Stimulated activated CD8-positive, alpha-beta memory T cell treated with anti-CD3 and anti-CD28 coated beads, Interleukin-2, amount 100 ng/mL, for 1 hour (primary cell): ENCODE measurements at places on chromosomes 7 and 10.
A peak's percentile ranks its signal among the peaks of the same experiment; 100 is the strongest.

GRCh38 chr10:1308173-1308961 lies 252.2 kb downstream of the WDR37 start:
- DNase-seq, result no peak

- DNase-seq, result no peak
These were observed 100.1 kb upstream of the FGFR2 start for GRCh38 chr10:121698336-121698735.

GRCh38 chr10:66819691-66820090 lies 106.1 kb upstream of the LRRTM3 start:
- DNase-seq, result no peak

GRCh38 chr10:26857991-26858706 lies 2.6 kb downstream of the ABI1 start:
- no peak for DNase-seq

DNA sequence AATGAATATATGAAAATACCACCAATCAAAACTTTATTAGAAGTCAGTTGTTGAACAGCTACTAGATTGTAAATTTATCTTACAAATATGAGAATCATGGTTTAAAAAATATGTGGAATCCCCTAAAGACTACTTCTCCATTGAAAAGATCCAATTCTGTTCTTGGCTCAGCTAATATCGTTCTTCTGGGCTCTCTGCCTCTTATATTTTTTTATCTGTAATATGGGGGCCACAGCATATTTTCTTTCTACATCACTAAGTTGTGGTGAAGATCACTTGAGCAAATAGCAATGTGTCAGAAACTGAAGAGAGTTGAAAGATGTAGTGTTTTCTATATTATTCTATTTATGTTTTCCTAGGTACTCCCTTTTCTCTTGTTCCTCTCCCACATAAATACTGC lies 198.1 kb downstream of the FZD1 start:
- no peak for DNase-seq

- no peak for DNase-seq
These were observed 11.4 kb downstream of the ZSWIM8 start for GRCh38 chr10:73796766-73797165.

GRCh38 chr7:28408105-28408959 lies 4.0 kb upstream of the CREB5 start:
- DNase-seq, result no peak

GRCh38 chr7:45196374-45196773 lies 38.8 kb downstream of the RAMP3 start:
- DNase-seq, result no peak

- DNase-seq, result no peak
These were observed 49.0 kb downstream of the SKAP2 start for GRCh38 chr7:26815426-26815825.

DNA sequence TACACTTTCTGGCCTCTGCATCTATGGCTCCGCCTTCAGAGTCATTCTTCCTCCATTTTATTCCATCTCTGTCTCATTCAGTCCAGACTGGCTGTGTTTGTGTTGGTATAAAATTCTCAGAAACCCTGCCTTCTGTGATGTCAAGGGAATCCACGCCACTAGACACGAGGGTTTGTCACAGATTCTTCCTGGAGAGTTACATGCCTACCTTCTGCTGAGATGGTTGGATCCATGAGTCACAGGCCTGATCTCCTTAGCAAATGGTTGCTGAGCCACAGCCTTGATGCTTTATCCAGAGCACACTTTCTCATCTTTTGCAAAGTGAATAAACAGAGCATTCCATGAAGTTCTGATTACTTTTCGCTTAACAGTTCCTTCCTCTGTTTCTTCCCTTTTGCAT lies 35.9 kb upstream of the TSPAN33 start:
- DNase-seq, result no peak

DNA sequence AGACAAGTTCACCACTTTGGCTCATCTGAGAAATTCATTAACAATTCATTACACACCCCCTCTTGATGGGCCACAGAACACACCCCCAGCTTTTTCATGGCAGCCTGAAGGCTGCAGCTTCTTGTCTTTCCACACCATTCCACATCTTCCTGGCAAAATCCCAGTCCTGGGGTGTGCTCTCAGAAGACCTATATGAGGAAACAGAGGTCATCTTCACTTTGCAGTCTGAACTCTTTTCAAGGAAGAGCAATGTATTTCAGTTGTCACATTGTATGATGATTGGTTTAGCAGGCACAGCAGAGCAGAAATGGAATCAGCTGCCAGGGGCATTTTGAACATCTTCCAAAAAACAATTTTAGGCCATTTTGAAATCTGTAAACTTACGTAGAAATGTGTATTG lies 7.8 kb upstream of the LRRC27 start:
- no peak for DNase-seq

GRCh38 chr10:87850742-87851205 lies 12.6 kb downstream of the KLLN start:
- no peak for DNase-seq

GRCh38 chr7:135994466-135995205 lies 17.5 kb upstream of the MTPN start:
- no peak for DNase-seq

DNA sequence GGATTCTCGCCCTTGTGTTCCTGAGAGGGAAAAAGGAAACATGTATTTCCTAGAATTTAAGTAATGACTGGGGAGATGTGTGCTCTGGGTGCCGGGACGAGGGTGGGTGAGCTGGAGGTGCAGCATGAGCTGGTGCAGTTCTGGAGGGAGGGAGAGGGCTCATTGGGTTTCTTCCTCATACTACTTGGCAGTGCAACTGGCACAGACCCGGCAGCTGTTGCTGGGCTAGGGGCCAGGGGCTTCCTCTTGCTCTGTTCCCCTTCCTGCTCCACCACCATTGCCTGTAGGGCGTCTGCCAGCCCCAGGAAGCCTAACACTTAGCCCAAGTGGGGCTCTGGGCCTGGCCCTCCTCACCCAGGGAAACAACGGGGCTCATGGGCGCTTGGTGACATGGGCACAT lies 5.9 kb downstream of the RET start:
- no peak for DNase-seq

GRCh38 chr7:29285444-29285793 lies 90.8 kb downstream of the CHN2 start:
- peak; percentile 17 for DNase-seq

DNA sequence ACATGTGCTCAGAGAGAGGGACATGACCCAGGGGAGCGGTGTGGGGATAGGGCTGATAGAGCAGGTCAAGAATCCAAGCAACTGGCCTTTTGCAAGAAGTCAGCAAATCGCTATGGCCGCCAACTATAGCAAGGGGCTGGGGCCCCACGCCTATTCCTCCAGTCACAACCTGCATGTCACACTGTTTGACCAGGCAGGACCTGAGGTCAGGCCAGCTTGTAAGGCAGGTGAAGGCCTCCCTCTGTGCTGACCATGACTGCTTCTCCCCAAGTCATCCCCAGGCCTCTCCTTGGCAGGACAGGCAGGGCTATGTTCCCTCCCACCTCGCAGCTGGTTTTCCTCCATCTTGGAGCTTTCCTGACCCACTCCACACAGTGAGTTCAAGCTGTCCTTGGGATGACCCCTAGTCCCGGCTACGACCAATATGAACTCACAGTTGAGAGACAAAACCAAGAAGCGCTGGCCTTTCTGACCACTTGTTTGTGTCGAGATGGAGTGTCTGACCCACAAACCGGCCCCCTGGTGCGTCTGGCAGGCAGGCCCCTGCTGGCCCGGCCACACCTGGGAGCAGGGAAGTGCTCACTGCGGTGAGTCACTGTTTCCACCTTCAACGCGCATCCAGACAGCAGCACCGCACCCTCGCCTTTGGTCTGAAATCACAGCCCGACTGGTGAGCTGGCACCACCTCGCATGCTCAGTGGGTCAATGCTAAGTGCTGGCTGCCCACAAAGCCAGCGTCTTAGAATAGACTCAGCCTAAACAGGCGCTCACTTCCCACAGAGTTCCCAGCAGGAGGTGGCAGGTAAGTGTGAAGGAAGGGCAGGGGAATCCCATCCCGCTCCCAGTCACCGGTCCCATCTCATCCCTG lies 81.4 kb downstream of the VWA2 start:
- DNase-seq, result no peak

GRCh38 chr7:50214126-50214670 lies 90.3 kb upstream of the IKZF1 start:
- DNase-seq, result no peak

GRCh38 chr10:14736600-14737081 lies 38.1 kb downstream of the FAM107B start:
- DNase-seq, result no peak

DNA sequence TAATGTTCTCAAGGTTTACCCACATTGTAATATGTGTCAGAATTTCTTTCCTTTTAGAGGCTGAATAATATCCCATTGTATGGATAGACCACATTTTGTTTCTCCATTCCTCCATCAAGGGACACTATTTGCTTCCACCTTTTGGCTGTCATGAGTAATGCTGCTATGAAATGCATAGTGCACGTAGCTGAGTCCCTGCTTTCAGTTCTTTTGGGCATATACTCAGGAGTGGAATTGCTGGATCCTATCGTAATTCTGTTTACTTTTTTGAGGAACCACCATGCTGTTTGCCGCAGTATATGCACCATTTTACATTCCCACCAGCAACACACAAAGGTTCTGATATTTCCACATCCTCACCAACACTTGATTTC lies 60.0 kb downstream of the PRF1 start:
- no peak for DNase-seq

DNA sequence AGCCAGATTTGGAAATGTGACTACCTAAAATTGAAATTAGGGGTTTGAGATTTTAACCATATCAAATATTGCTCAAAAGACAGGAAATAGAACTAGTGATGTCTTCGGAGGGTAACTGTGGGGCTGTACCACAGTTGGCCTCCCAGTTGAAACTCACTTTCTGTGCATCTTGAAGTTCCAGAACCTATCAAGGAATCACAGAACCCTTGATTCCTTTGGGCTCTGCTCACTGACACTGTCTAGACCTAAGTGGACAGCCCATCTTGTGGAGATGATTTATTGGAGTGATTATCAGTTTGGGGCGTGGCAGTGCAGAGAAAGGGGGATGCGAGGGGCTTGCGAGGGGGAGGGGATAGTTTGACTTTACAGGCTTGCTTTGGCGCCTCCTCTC lies 134.2 kb upstream of the GJD4 start:
- no peak for DNase-seq

- DNase-seq, result no peak
These were observed 15.1 kb downstream of the TTYH3 start for GRCh38 chr7:2646680-2647571.

DNA sequence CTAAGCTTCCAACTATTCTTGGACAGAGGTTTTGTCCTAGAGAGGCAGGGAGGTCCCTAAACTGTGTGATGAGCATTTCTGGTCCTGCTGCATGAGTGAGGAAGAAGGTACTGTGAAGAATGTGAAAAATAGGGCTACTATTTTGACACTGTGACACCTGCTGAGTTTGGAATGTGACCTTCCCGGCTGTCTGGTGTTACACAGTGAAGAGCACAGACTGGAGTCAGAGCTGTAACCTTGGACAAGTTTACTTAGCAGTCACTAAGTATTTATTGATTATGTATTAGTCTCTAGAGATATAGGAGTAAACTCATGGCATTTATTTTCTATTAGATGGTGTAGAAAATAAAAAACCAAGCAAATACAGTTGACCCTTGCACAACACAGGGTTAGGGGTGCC lies 12.3 kb downstream of the GOLGA7B start:
- DNase-seq, result no peak

DNA sequence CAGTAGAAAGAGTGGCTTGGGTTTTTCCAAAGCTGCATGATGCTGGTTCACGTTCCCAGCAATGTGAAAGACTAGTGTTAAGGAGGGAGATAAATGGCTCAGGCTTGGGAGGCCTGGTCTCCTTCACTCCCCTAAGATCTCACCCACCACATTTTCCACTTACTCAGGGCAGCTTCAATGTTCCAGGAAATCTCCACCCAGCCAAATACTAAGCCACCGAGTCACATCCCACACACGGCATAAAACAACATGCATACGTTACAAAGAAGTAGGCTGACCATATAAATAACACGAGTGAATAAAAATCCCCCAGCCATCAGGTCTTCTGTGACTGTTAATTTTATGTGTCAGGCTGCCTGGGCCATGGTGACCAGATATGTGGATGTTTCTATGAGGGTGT lies 303.5 kb downstream of the SFMBT2 start:
- no peak for DNase-seq

- DNase-seq, result peak; percentile 0
These were observed 482 bp upstream of the ERCC6 start for GRCh38 chr10:49539320-49539885.

DNA sequence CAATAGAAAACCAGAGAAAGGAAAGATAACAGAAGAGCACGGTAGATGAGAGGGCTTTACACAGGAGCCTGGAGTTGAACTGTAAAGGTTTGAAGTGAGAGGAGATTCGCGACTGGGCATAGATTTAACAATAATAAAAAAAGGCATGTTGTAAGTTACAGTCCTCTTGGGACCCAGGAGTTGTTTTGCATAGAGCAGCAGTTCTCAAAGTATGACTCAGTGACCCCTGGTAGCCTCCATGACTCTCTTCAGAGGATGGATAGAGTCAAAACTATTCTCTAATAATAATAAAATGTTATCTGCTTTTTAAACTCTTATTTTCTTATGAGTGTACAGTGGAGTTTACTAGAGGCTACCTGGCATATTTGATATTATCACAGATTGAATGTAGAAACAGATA lies 262.3 kb downstream of the SORCS3 start:
- DNase-seq, result no peak

DNA sequence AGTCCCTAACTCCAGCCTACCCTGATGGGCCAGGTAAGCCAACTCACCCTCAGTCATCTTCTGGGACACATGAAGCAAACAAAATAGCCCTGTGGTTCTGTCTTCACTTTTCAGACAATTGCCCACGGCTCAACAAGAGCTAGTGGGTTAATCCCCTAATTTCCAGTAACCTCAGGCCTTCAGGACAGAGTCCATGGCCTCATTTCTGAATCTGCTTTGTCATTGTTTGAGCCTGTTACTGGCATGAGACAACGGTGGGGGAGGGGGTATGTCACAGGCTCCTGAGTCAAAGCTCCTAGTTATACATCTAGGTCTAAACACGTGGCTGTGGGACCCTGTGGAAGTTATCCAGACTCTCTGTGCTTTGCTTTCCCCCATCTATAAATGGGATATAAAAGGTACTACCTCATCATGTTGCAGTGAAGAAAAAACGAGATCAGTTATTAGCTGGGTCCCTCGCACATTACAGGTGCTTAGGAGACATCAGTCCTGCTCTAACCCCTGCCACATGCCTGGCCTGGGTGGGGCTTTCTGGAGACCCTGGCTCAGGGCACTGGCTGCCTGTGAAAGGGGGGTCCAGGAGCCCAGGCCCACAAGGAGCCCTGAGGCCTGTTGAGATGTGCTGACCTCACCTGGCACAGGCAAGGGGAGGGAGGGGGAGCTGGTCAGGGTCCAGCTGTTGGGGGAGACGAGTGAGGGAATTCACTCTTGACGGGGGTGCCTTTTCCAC lies 16.5 kb downstream of the MAT1A start:
- no peak for DNase-seq

DNA sequence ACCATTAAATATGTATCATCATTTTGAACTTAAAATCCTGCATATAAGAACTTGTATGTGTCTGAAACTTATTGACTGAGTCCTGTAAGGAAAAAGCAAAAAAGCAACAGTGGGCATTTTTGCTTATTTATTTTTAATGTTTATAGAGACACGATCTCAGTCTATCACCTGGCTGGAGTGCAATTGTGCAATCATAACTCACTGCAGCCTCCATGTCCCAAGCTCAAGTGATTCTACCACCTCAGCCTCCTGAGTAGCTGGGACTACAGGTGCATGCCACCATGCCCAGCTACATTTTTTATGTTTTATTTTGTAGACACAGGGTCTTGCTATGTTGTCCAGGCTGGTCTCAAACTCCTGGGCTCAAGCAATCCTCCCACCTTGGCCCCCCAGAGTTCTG lies 32.2 kb downstream of the MYL10 start:
- DNase-seq, result no peak
